ENCODE measurements at places on chromosomes 16 and 17.

DNA sequence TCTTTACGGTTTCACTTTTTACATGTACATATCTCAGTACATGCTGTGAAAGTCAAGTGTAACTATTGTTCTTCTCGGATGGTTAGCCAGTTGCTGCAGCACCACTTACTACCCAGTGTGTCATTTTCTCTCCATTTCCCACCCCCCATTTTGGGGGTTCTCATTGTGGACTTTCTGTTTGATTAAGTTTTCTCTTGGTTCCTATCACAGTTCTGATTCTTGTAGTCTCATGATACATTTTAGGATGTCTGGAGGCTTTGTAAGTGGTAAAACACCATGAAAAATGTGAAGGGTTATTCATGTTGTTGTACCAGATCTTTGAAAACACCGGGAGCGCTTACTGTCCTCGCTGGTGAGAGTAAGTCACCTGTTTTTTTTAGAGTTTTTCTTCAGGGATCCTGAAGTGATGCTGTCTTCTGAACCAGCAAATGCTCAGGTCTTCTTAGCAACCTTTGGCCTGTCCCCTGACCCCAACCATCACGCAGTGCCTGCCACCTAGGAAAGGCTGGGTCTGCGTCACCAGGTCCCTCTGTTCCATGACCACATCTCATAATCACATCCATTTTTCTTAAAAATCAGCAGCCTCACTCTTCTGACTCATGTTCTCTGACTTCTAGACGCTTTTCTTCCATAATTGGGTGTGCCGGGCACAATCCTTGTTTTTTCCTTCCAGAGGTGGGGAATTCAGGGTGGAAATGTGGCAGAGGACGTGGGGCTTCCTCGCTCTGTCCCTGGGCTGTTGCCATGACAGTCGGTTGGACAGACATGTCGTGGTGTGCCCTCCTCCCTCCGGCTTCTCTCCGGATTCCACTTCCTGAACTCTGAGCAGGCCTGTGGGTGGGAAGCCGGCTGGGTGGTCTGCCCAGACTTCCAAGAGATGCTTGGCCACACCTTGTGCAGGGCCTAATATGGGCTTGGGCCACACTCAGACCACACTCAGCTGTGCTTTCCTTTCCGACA is 102.6 kb downstream of the NTN1 start:
- DNase-seq = no peak

DNA sequence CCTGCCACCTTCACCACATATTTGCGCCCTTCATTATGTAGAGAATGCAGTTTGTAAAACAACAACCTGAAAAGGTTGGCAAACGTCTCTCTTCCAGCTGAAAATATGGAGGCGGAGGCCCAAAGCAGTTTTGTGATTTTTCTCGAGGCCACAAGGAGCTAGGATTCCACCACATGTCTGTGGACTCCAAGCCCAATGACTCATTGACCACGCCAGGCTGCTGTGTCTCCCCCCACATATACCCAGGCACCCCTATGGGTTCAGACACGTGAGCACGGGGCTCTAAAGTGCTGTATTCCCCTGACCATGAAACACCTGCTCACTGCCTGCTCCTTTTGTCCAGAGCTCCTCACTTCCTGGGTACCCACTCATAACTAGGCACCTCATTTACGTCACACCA is 121.4 kb upstream of the CDH5 start:
- no peak for DNase-seq

DNA sequence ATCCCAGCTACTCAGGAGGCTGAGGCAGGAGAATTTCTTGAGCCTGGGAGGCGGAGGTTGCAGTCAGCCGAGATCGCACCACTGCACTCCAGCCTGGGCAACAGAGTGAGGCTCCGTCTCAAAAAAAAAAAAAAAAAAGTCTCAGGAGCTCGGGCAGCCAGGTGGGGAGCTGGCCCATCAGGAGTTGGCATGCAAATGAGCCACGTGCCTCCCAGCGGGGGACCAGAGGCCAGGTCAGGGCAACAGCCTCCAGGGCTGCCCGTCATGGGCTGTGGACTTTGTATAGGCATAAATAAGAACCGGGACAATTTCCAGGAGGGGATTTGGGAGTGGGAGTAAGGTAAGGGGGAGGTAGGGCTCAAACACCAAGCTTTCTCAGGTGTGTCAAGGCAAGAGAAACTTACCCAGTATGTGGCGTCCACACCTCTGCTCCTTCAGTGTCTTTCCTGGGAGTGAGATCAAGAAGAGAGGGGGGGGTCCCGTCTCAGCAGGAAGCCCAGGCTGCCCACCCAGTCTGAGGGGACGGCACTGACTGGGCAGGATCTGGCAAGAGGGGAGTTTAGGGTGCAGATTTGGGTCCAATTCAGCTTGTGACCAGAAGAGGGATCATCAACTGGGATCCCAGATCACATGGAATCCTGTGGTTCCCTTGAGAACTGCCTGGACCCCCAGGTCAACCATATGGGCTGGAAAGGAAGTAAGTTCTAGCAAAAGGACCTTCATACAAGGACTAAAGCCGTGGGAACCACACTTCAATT is 22.3 kb upstream of the G6PC1 start:
- DNase-seq = no peak

DNA sequence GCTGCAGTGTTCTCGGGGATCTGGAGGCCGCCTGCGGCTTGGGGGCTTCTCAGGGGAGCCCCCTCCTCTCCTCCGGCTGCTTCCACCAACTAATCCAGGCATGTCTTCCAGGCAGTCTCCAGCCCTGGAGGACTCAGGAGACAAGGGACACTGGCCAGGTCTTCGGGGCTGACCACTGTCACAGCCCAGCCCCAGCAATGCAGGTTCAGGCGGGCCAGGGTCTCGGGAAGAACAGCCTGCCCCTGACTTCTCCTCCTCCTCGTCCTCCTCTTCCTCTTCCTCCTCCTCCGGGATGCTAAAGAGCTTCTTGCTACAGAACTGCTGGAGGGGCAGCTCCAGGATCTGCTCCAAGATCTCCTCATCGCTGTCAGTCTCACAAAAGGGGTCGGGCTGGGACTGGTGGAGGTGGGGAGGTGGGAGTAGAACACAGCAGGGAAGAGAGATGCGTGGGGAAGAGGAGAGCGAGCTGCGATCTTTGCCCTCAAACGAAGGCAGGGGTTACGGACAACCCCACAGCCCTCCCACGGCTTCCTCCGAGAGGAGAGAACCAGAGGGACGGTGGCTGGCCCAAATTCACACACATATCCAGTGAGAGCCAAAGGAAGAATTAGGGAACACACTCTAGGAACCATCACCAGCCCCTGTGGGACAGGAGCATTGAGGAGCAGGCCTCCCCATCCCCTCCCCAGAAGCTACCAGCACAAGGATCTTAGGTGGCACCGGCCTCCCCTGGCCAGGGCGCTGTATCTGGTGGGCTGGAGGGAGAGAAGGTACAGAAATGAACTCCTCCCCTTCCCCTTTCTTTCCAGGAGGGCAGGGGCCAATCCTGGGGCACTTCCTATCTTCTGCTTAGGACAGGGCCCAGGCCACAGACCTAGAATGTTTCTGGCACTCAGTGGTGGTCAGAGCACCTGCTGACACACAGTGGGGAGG is 19.3 kb downstream of the TSPOAP1 start:
- DNase-seq = no peak
